Stimulated activated CD4-positive, alpha-beta T cell treated with anti-CD3 and anti-CD28 coated beads, Interleukin-2, amount 100 ng/mL, for 4 hours (primary cell): ENCODE measurements at places on chromosomes 4 and X.

DNA sequence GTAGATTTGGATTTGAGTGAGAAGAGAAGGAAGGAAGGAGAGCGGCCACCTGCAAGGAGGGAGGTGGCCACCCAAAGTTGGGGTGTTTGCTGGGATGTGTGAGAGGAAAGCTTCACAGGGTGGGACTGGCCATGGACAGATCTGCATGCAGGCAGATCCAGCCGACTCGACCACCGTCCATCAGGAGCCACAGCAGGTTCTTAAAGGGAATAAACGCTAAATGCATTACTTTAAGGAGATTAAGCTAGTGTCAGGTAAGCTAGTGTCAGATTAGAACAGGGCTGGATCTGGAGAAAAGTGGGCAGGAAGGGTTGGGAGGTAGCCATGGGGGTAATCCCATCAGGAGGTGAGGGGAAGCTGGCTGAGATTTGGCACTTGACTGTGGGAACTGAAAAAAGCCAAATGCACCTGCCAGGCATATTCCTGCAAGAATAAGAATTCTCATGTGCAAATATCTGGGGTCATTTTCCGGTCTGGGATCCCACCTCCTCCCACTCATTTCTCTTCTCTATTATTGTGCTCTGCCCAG, 79.6 kb downstream of the MGST2 start:
- no peak for DNase-seq

- no peak for DNase-seq
These were observed 20.4 kb upstream of the ATXN3L start for GRCh38 chrX:13340182-13340791.

DNA sequence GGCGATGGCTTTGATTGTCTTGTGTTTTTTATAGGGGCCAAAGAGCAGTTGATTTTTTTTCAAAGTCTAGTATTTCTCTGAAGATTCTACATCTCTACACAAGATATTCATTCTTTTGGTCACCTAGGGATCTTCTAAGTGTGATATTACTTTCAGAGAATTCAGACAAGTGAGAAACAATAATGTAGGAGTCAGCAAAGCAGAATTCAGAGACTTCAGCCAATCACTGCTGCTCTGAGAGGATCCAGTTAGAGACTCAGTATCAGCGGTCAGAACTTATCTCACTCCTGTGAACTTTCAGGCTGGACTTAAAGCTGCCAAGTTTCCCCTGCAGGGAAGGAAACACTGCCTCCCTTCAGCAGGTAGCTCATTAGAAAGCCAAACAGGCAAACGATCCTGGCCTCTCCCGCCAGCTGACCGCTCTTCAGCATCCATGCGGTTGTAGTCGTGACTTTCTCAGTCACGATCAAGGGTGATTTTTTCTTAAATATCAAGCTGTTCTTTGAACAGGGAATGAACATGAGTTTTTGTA, 59.2 kb downstream of the NSUN7 start:
- DNase-seq: no peak

- no peak for DNase-seq
These were observed 9.5 kb upstream of the HUWE1 start for GRCh38 chrX:53695946-53696549.

DNA sequence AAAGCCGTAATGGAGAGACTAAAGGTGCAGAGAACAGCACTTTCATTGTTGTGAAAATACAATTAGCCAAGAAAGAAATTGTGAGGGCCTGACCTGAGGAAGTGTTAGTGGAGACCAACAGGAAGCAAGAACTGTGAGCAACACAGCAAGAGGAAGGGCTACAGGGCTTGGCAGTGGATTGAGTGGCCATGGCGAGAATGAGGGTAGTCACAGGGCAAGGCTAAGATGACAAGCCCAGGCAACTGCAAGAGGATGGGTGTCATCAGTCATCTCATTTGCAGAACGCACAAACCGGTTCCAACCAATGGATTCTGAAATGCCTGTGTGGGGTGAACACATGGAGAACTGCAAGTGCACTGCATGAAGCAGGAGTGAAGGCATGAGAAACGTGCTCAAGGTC, 3.6 kb downstream of the SLC10A6 start:
- no peak for DNase-seq

DNA sequence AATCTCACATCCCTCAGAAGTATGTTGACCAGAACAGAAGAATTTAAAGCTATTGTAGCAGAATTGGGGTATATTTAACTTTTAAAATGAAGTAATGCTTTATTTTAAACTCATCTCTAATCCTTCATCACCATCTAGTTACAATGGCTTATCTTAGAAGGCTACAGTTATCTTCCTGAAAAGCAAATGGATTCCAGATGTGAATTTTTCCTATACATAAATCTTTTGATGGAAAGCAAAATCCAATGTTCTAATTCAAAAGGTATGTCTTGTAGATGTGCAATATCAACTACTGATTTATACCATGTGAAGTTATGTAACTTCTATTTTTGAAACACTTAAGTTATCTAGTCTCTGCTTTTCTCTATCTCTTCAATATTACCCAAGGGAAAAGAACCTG, 47.6 kb downstream of the CCNG2 start:
- DNase-seq: no peak

GRCh38 chr4:89724716-89725115, 112.2 kb downstream of the SNCA start:
- no peak for DNase-seq

- no peak for DNase-seq
These were observed 10.8 kb downstream of the PLAC1 start for GRCh38 chrX:134647477-134647877.

- DNase-seq: no peak
These were observed 466.3 kb upstream of the ACTRT1 start for GRCh38 chrX:128518508-128518907.

DNA sequence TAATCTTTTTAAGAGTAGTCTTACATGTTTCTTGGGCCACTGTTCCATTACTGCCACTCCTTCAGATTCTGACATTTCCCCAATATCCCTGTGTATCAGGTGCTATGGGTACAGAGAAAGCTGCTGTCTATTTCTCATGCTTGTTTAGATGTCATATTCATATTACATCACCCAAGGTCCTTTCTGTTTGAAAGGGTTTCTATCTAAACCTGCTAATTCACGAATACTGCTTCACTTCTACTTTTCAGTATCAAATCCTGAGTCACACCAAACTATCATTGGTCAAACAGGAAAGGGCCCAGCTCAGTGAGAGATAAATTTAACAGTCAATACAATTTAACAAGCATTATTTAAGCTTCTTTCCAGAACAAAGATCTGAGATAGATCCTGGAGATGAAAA, 241.4 kb downstream of the UGT8 start:
- DNase-seq: no peak

DNA sequence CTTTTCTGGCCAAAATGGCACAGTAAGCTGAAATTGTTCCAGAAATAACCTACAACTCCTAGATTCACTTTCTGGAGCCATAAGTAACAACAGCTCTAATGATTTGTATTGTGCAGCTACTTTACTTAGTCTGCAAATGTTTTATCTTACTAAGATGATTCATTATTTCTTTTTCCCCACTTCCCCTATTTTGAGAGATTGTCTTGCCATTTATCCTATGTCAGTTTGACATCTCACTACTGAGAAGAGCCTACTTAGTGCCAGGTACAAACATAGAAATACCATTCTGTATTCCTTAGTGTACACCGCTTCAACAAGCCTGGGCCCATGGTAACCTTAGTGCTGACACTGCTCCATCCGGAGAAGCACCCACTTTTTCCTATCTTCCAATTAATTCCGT, 13.8 kb upstream of the STK26 start:
- no peak for DNase-seq
